Lower lobe of right lung (tissue), 2 donors: ENCODE measurements at places on chromosomes 4 and X. TPM values are rescaled to one million over a fixed set of nuclear protein-coding genes. Genes with fewer than 3 reads are reported as not detected.

Gene SLC2A9
- total RNA-seq, result 25.2 TPM

Gene RNF175
- 0.12 TPM for total RNA-seq

Gene BMPR1B
- total RNA-seq, result 6.0 TPM

DNA sequence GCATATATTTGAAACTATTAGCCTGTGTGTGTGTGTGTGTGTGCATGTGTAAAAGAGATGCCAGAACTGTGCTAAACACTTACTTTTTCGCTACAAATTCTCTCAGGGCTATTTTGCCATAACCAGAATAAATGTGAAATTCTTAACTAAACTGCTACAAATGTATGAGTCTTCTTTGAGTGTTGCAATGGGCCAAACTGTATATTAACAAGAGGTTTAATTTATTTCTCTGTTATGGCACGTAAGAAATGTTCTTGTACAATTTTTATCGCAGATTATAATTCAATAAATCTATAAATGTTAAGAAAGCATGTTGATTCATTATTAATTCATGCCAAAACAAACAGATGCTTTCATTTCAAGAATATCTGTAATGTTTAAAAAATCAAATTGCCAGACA lies 454.5 kb upstream of the PCDH7 start:
- H3K27me3 ChIP-seq, result no peaks in the 10 kb centered on the region
- H3K4me3 ChIP-seq, result no peak overlapping the region
- H3K36me3 ChIP-seq, result no peaks in the 10 kb centered on the region
- no peak for DNase-seq
- no peak overlapping the region for H3K27ac ChIP-seq

GRCh38 chrX:105975382-105975781 lies 63.1 kb downstream of the SERPINA7 start:
- H3K4me1 ChIP-seq, result no peaks in the 10 kb centered on the region
- no peak overlapping the region for H3K4me3 ChIP-seq
- H3K36me3 ChIP-seq, result no peaks in the 10 kb centered on the region
- H3K27ac ChIP-seq, result no peak overlapping the region

GRCh38 chr4:111417521-111417920 lies 727.7 kb upstream of the FAM241A start:
- no peak overlapping the region for H3K4me3 ChIP-seq
- DNase-seq, result no peak
- no peak overlapping the region for H3K27ac ChIP-seq
- H3K4me1 ChIP-seq, result no peaks in the 10 kb centered on the region

- H3K4me3 ChIP-seq, result no peak overlapping the region
- no peaks in the 10 kb centered on the region for H3K27me3 ChIP-seq
- no peak overlapping the region for H3K27ac ChIP-seq
- no peaks in the 10 kb centered on the region for H3K4me1 ChIP-seq
- no peak for DNase-seq
Observed at GRCh38 chrX:29488919-29489318, 726.4 kb upstream of the MAGEB2 start.

DNA sequence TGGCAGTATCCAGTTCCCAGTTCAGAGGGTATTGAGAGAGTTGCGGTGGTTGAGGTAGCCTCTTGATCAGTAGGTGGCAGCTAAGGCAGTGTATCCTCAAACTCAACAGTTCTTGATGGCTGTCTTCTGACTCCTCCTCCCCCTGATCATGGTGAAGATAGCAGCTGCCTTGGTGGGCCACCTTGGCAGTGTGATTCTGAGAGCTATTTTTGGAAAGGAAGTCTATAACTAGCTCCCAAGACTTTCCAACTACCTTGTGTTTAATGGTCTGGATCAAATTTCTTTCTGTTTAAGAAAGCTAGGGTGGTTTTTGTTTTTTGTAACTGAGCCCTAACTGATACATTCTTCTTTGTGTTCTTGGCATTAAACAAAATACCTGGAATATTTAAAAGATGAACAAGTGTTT lies 10.5 kb upstream of the TBC1D19 start:
- no peaks in the 10 kb centered on the region for H3K4me1 ChIP-seq
- no peak overlapping the region for H3K27ac ChIP-seq
- no peaks in the 10 kb centered on the region for H3K36me3 ChIP-seq
- H3K27me3 ChIP-seq, result no peaks in the 10 kb centered on the region

GRCh38 chr4:120446051-120446567 lies 379.5 kb upstream of the MAD2L1 start:
- no peak for DNase-seq
- no peaks in the 10 kb centered on the region for H3K36me3 ChIP-seq
- no peak overlapping the region for H3K27ac ChIP-seq
- no peak overlapping the region for H3K4me3 ChIP-seq
- no peaks in the 10 kb centered on the region for H3K4me1 ChIP-seq
- no peaks in the 10 kb centered on the region for H3K27me3 ChIP-seq

GRCh38 chr4:76279462-76279861 lies 27.1 kb upstream of the STBD1 start:
- no peak overlapping the region for H3K27ac ChIP-seq
- no peaks in the 10 kb centered on the region for H3K4me1 ChIP-seq
- H3K27me3 ChIP-seq, result no peaks in the 10 kb centered on the region
- no peak overlapping the region for H3K4me3 ChIP-seq
- DNase-seq, result no peak

DNA sequence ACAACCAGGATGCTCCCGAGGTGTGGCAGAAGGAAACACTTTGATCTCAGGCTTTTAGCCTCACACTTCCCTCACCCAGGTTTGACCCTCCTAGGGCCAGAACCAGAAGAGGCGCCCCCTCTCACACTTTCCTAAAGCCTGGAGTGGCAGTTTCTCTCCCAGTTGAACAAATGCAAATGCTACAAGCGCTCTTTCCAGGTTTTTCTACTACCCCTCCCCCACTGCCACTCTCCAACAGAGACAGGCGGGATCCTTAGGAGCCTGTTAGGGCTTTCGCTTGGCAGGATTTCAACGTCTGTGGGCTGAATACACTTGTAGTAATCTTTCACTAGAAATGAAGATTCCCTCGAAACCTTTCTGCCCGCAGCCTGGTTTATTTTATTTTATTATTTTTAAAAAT lies 2.4 kb downstream of the TSC22D3 start:
- H3K36me3 ChIP-seq, result no peaks in the 10 kb centered on the region
- H3K4me3 ChIP-seq, result peak overlapping the region; percentile 62
- H3K27me3 ChIP-seq, result no peaks in the 10 kb centered on the region
- peaks cover 5% of the 10 kb centered on the region for H3K4me1 ChIP-seq
- no peak overlapping the region for H3K27ac ChIP-seq

DNA sequence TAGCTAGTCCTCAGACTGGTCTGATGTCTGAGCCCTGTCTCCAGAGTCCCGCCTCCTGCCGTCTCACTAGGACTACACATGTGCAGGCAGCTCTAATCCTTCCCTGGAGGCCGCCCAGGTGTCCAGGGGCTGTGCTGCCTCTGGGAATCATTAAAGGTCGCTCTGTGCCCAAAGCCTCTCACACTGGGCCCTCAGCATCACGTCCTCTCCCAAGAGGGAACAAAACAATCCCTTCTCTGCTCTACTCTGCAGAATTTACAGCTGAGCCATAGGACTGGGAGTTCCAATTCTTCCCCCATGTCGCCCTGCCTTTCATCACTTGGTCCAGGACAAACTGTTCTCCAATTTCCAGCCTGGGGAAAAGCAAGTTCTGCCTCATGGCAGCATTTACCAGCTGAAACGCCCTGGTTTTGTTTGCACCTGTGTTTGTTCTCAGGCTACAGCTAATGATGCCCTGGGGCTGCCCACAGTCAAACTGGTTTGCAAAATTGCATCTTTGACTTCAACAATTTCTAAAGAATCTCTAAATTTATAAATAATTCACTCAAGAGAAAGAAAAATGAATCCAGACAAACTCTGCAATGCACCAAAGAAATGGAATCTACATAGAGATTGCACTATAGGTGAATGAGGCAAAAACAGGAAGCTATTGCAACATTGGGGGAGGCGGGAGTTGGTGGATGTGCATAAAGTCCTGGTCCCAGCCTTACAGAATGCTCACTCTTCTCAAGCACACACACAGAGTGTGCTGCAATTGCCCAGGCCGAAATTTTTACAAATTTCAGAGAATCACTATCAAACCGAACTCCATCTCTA lies 7.2 kb upstream of the MRFAP1 start:
- H3K27me3 ChIP-seq, result no peaks in the 10 kb centered on the region
- DNase-seq, result no peak
- no peak overlapping the region for H3K4me3 ChIP-seq
- no peaks in the 10 kb centered on the region for H3K4me1 ChIP-seq
- no peaks in the 10 kb centered on the region for H3K36me3 ChIP-seq

DNA sequence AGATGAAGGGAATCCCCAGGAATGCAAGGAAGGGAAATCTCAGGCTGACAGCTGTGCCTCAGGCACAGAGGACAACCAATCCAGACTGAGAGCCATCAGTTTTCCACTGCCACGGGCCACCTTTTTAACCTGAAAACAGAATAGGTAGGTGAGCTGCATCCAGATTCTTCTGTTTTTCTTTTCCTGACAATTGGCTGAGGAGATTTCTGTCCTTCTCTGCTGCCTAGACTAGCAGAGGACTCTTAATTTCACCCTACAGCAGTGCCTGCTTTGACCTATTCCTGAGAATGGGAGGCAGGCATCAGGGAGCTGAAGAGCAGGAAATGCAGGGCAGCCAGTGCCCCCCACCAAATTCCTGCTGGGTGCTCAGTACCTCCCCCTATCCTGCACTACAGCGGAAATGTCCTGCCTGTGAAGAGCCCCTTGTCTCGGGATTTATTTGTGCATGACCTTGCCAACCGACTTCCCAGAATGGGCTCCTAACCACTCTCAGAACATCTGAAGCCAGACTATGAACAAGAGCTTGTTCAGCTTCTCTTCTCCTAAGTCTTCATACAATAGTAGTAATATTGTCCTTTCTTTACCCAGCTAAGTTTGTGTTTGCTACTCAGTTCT lies 65.1 kb downstream of the CASK start:
- H3K4me3 ChIP-seq, result no peak overlapping the region
- no peaks in the 10 kb centered on the region for H3K36me3 ChIP-seq
- H3K4me1 ChIP-seq, result no peaks in the 10 kb centered on the region

- H3K4me1 ChIP-seq, result peaks cover 23% of the 10 kb centered on the region
- no peaks in the 10 kb centered on the region for H3K27me3 ChIP-seq
- DNase-seq, result no peak
- no peak overlapping the region for H3K4me3 ChIP-seq
- peaks cover 22% of the 10 kb centered on the region for H3K36me3 ChIP-seq
Observed at GRCh38 chr4:119286377-119287002, 35.4 kb downstream of the FABP2 start.

DNA sequence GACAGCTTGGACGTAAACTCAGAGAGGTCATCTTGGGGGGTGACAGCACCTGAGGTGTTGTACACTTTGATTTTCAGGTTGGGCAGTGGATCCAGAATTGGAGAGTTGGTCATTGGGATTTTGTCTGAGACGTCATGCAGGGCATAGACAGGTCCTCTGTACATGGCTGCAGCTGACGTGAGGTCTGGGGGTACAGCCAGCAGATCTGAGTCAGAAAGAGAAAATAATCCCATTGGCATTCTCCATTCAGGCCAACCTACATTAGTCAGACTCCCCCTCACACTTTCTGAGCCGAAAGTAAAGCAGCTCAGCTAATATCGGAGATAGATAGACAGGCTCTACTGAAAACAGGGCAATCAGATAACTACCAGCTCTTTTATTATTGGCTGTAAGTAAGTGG lies 329.7 kb downstream of the UNC5C start:
- H3K4me1 ChIP-seq, result no peaks in the 10 kb centered on the region
- H3K27ac ChIP-seq, result no peak overlapping the region
- H3K27me3 ChIP-seq, result no peaks in the 10 kb centered on the region
- no peak overlapping the region for H3K4me3 ChIP-seq
- no peaks in the 10 kb centered on the region for H3K36me3 ChIP-seq

- H3K4me1 ChIP-seq, result peaks cover 37% of the 10 kb centered on the region
- H3K4me3 ChIP-seq, result no peak overlapping the region
- no peak for DNase-seq
- no peaks in the 10 kb centered on the region for H3K36me3 ChIP-seq
- no peak overlapping the region for H3K27ac ChIP-seq
Observed at GRCh38 chr4:183830438-183830985, 74.6 kb upstream of the STOX2 start.

DNA sequence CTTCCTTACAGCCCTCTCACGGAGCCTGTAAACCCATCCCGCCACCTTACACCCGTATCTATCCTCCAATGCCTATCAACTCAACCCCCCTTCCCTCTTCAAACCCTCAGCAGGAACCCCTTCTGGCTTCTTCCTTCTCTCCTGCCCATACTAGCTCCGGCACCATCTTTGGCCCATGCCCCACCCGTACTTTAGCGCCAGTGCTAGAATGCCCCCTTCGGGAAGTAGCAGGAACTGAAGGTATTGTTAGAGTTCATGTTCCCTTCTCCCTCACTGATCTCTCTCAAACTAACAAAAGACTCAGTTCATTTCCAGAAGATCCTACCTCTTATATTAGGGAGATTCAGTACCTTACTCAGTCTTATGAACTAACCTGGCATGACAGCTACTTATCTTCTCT lies 2.7 kb upstream of the UGT2B15 start:
- no peaks in the 10 kb centered on the region for H3K4me1 ChIP-seq
- DNase-seq, result no peak
- H3K27ac ChIP-seq, result no peak overlapping the region
- H3K27me3 ChIP-seq, result no peaks in the 10 kb centered on the region

GRCh38 chr4:88457307-88458103 lies 586 bp downstream of the HERC5 start:
- H3K27me3 ChIP-seq, result no peaks in the 10 kb centered on the region
- no peaks in the 10 kb centered on the region for H3K4me1 ChIP-seq
- peak; percentile 62 for DNase-seq
- peak overlapping the region; percentile 79 for H3K4me3 ChIP-seq
